A549 treated with Hydrocortisone at 1 μM for 4 hours (cell line): ENCODE measurements at places on chromosomes 12 and 14. TPM values are rescaled to one million over a fixed set of nuclear protein-coding genes. Genes with fewer than 3 reads are reported as not detected.

Gene KLHDC1
- 0.24 to 0.51 TPM (median 0.36 TPM) in 5 replicates for total RNA-seq

Gene PMEL
- total RNA-seq = 0.47 to 1.4 TPM (median 1.0 TPM) in 5 replicates

Gene GPD1
- 0.13 to 0.38 TPM (median 0.18 TPM) in 5 replicates for total RNA-seq

Gene SMOC1
- 15.9 to 22.4 TPM (median 17.8 TPM) in 5 replicates for total RNA-seq

Gene BHLHE41
- total RNA-seq = 0.53 to 1.5 TPM (median 0.69 TPM) in 5 replicates

Gene PARP2
- total RNA-seq = 17.3 to 24.3 TPM (median 18.7 TPM) in 5 replicates
